Right renal pelvis (tissue), 4 donors: ENCODE measurements at places on chromosomes 4 and X.

DNA sequence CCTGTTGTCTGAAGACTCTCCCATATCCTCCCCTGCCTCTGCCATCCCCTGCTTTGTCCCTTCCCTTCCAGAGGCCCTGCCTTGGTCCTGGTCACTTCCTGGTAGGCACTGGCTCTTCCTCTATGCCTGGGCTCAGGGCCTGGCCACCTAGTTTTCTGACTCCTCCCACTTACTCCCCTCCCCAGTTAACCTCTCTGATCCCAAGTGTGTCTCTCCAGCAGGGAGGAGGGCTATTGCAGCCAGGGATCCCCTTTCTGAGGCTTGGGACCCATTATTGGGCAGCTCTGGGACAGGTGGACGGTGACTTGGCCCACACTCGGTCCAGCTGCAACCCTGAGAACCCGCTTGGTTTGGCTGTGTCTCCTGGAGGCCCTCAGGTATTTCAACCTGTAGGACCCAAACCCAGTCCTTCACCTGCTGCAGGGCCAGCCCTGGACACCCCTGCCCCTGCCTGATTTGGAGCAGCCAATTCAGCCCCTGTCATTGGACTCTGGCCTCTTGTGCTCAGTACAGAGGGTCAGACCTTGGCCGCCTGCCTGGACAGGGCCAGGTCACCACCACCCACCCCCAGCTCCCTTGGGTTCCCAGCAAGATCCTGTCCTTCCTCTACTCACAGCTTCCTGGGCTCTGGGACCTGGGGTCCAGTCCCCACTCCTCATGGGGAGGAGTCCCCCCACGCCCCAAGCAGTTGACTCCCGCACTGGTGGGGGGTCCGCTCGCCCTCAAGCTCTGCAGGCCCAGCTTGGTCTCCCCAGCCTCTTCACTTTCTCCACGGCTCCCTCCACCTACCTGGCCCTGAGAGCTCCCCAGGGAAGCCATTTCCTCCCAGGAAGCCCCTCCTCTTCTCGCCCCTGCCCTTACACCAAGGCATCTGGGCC is 1.1 kb upstream of the SH3BP2 start:
- DNase-seq: no peak

GRCh38 chr4:113350576-113350975 is 301.1 kb downstream of the ANK2 start:
- no peak for DNase-seq

- no peak for DNase-seq
Observed at GRCh38 chrX:40922307-40922706, 162.9 kb upstream of the USP9X start.

GRCh38 chrX:110509755-110510532 is 151.3 kb downstream of the RTL9 start:
- no peak for DNase-seq

- no peak for DNase-seq
Observed at GRCh38 chrX:129632443-129632842, 22.3 kb downstream of the APLN start.

DNA sequence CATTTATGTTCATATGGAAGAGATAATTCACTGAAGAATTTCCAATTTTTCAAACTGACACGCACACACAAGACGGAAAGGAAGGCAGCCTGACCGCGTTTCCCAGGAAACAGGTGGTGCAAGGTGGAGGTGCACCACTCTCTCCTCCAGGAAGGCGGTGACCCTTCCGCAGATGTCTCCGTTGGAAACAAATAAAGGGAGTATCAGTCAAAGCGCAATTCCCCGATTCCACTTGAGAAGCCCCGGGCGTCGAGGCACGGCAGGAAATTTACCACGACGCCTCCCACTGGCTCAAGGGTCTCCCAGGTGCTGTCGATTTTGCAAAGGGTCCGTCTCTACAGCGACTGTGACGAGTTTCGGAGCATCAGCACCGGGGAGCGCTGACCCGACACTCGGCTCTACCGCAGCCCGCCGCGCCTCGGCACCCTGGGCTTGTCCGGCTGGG is 770 bp upstream of the TIGD2 start:
- DNase-seq: no peak

DNA sequence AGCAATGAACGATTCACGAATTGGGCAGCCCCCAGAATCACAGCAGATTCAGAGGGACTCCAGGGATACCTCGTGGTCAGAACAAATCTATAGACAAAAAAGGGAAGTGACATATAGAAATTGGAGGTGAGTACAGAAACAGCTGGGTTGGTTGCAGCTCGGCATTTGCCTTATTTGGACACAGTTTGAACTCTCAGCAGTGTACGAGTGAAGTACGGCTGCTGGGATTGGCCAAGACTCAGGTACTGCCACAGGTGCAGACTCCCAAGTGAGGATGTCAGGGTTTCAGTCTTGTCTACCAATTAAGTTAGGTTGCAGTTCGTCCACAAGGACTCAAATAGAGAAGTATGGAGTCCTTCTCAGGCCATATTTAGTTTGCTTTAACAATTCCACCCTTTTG is 28.2 kb downstream of the HTT-AS start:
- no peak for DNase-seq

GRCh38 chrX:74505437-74505836 is 84.1 kb downstream of the SLC16A2 start:
- no peak for DNase-seq

DNA sequence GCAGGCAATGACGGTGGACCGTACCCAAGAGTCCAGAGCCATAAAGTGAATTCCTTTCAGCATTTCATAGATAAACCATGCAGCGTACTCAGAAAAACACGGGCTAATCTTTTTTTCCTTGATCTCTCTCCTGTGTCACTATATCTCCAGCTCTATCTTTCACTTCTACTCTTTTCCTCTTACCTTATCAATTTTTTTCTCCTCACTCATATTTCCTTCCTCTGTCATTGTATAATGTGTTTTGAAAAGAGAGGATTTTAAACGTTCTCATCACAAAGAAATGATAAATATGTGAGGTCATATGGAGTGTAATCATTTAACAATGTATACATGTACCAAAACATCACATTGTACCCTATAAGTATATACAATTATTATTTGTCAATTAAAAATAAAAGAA is 176.5 kb downstream of the CPE start:
- DNase-seq: no peak

DNA sequence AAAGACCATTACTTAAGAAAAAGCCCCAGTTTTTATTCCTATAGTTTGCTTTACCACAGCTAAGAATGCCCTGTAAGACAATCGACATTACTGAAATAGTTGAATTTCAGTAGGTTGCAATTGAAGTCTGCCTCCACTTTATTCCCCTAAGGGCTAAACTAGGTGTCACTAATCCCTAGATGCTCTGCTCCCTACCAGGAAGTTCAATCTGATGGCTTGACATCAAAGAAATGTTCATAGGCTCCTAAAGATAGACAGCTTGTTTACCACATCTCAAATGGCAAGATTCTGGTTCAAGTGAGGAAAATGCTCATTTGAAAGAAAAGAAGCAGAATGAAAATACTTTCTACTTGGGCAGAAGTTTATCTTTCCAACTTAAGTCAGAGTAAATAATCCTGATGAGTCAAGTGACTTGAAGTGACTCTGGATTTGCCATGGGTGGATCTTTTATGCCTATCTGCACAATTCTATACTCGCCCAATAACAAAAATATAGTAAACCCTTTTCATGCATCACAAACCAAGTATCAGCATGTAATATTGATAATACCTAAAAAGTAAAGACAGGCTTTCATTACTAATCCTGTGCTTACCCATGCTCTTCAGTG is 117.2 kb downstream of the SH3RF1 start:
- no peak for DNase-seq

DNA sequence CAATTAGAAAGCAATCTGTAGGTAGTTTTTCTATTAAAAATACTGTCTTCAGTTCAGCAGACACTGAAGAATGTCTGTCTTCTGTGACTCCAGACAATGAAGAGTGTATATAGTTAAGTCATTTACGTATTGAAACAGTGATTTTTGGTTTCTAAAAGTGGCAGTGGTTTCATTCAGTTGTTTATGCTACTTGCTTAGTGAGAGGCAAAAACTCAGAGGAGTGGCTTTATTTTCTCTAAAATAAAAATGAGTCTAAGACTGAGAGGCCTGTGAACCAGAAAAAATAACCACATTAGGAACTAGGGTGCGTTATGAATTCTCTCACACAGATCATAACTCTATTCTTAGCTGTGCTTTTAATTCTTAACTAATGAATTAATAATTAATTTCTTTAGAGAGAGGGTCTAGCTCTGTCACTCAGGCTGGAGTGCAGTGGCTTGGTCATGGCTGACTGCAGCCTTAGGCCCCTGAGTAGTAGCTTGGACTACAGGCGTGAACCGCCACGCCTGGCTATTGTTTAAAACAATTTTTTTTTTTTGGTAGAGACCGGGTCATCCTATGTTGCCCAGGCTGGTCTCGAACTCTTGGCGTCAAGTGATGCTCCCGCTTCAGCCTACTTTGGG is 31.4 kb downstream of the FREM3 start:
- no peak for DNase-seq

- DNase-seq: no peak
Observed at GRCh38 chr4:78312989-78313753, 238.4 kb upstream of the ANXA3 start.
